Stimulated activated CD8-positive, alpha-beta memory T cell treated with anti-CD3 and anti-CD28 coated beads, Interleukin-15, amount 100 ng/mL, for 4 hours (primary cell): ENCODE measurements at places on chromosomes 4 and X.

GRCh38 chr4:28548136-28548535 is 1687.5 kb downstream of the STIM2 start:
- DNase-seq: no peak

GRCh38 chr4:166121897-166122296 is 248.9 kb downstream of the TLL1 start:
- no peak for DNase-seq

DNA sequence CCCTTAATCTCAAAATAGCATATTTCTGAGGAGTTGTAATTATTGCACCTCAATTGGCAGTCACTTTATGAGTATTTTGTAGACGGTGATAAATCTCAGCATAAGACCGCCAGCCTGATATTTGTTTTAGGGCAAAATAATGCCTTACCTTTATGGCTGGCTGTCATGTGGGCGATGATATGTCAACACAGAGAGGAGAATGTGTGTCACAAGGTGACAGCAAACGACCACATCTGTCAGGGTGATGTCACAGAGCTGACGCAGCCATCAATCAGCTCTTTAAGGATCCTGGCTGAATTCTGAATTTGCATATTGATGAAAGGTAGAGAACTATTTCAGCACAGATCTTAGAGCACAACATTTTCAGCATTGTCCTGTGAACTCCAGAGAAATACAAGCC is 209.7 kb downstream of the CEP135 start:
- no peak for DNase-seq

- DNase-seq: no peak
These were observed 321.3 kb downstream of the TMA16 start for GRCh38 chr4:163815776-163816175.

- DNase-seq: no peak
These were observed 305.7 kb downstream of the DHX15 start for GRCh38 chr4:24278693-24279092.

DNA sequence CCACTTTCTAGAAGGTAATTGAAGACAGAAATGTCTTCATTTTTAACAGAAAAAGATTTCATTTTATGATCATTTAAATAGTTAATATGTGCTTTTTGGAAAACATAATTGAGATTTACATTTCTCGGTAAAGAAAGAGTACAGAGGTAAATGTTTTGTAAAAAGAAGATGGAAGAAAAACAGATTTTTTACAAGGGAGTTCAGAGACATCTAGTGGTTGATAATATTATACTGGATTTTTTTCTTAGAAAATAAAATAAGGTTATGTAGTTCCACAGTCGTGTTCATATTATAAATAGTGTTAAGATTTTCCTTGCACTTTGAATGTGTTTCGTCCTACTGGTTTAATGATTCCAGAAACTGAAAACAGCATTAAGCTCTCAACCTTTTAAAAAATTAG is 60.6 kb downstream of the SMARCA1 start:
- DNase-seq: no peak

DNA sequence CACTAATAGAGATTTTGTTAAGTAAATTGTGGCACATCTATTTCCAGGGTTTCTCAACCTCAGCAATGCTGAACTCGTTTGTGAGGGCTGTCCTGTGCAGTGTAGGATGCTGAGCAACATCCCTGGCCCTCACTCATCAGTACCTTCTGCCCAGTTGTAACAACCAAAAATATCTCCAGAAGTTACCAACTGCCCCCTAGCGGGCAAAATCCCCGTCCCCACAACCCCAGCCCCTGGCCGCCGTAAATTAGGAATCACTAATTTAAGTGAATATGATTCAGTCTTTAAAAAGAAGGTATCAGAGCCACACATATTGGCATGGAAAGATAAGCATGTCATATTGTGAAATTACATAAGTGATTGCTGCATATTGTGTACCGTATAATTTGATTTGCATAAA is 123.4 kb downstream of the ASB9 start:
- DNase-seq: no peak

DNA sequence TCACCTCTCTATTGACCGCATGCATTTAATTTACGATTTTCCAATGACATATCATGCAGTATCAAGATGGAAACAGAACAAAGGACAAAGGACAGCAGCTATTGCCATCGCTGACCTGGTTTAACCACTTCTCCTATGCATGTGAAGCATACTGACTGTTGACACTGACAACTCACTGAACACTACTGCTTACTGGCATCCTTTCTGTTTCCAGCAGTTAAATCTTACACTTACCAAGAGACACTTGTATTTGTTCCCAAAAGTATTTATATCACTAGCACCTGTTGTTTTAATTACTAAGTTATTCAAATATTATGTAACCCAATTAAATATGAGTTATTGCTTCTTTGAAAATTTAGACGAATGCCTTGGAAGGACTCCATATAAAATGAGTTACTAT is 176.7 kb downstream of the PDGFC start:
- no peak for DNase-seq
